GM12878 (cell line): ENCODE measurements at places on chromosomes 11 and 22.

- DNase-seq, result no peak
- peaks cover 2% of the 10 kb centered on the region for H3K27me3 ChIP-seq
These were observed 21.5 kb downstream of the FBLN1 start for GRCh38 chr22:45524157-45524556.

DNA sequence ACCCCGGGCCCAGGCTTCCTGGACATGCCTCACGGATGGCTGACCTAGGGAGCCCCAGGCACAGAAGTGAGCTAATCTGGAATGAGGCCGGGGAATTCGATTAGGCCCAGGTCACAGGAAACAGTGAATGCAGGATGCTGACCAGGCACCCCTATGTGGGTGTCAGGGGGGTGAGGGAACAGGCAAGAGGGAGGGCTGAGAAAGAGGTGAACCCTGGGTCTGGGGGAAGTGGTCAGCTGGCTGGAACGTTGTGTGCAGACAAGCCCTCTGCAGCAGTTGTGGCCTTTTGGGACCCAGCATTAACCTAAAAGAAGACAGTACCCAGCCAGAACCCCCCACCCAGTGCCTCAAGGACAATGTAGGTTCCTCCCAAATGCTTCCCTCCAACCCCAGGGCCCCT, 8.1 kb downstream of the SERHL2 start:
- H3K27ac ChIP-seq, result peak overlapping the region; percentile 1; the same call in 1 of the 2 replicates
- peaks cover 12% of the 10 kb centered on the region for H3K4me1 ChIP-seq
- H3K27me3 ChIP-seq, result no peaks in the 10 kb centered on the region
- no peak overlapping the region for H3K4me3 ChIP-seq

DNA sequence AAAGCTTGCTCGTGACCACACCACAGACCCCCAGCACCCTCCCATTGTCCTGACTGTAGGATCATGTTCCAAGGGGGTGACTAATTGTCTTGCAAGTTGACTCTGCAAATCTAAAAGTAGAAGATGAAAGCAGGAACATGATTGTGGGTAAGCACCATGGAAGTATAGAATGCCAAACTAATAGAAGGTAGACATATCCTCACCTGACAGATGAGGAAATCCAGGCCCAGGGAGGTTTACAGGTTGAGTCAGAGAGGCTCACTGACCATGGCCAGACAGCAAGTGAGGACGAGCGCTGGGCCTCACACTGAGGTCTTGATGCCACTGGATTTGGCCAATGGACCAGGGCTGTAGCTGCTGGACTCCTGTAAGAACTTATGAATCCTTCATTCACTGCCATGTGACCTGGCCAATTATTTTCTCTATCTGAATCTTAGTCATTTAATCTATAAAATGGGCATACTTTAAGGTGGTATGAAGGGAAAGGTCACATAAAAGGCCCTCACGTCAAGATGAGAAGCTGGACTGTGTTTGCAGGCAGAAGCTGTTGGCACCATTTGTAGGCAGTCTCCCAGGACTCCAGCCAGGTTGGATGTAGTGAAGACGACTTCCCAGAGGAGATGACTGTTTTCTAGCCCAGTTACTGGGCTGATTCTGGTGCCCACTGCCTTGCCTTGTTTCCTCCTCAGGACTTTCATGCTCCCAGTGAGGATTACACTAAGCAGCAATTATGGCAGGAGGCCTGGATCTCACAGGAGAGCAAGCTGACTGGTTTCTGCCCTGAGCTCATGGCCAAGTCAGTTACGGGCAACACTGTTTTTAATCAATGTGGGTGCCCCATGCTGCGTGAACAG, 54.6 kb downstream of the GAB4 start:
- DNase-seq, result no peak
- H3K27me3 ChIP-seq, result no peaks in the 10 kb centered on the region
- no peaks in the 10 kb centered on the region for H3K36me3 ChIP-seq
- no peak overlapping the region for H3K27ac ChIP-seq

- H3K27me3 ChIP-seq, result no peaks in the 10 kb centered on the region
- H3K4me3 ChIP-seq, result no peak overlapping the region
- H3K4me1 ChIP-seq, result peaks cover 3% of the 10 kb centered on the region; the same call in 1 of the 2 replicates
- no peak for DNase-seq
These were observed 21.6 kb downstream of the LRFN4 start for GRCh38 chr11:66878474-66878873.

GRCh38 chr22:20951932-20952380, 15.1 kb upstream of the AIFM3 start:
- no peak overlapping the region for H3K4me3 ChIP-seq
- no peaks in the 10 kb centered on the region for H3K4me1 ChIP-seq
